ENCODE measurements at places on chromosomes 5 and 9. TPM values are rescaled to one million over a fixed set of nuclear protein-coding genes. Genes with fewer than 3 reads are reported as not detected.

DNA sequence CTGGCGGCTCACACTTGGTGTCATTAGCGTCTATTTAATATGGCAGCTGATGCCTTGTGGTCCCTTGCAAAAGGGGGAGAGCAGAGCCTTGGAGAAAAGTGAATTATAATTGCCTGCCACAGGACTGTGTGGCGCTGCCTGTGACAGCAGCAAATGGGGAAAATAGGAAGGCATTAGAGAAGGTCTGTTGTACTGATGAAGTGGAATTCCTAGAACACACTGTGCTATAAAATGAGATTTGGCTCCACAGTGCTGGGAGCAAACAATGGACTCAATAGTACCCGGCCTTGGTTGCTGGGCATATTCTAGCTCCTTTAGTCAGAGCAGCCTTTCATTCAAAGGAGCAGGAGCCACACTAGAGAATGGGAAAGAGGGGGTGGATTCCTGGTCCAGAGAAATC, 21.3 kb downstream of the SEMA6A start:
- DNase-seq = no peak

DNA sequence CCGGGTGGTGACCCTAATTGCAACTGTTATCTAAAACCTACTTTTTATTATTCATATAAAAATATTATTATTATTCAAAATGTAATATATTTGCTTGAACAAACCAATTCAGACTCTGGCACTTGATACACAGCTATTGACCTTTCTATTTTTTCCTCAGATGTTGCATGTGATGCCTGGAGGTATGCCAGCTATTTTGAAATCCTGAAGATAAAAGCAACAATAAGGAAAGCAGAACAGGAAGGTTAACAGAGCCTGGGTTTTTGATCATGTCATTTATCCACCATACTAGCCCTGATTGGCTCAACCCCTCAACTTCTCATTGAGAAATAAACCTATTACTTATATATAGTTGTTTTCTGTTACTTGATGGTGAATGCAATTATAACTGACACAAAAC, 340.9 kb upstream of the KIF2A start:
- DNase-seq = no peak

DNA sequence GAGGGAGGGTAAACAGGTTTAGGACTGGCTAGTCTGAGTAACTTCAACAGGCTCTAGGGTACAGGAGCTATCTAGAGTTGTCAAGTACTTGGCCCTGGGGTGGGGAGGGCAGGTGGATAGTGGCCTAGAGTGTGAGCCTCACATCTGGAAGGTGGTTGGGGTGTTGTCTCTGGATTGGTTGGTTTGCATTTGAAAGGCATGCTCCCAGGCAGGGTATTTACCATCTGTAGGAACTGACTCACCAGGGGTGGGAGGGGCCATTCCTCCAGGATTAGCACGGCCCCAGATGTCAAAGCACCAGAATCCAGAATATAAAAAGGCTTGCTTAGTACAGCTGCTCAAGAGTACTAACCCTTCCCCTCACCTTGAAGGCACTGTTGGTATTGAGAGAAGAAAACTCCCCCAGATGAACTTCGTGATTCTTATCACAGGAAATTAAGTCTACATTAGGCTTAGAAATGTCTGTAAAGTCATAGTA, 193.3 kb downstream of the NTRK2 start:
- DNase-seq = no peak

DPYSL3 gene
- not detected for total RNA-seq

PRXL2C gene
- 11.4 TPM for total RNA-seq

LEAP2 gene
- total RNA-seq = 1.7 TPM
